Breast epithelium (tissue), 4 donors: ENCODE measurements at places on chromosomes 3 and 15. TPM values are rescaled to one million over a fixed set of nuclear protein-coding genes. Genes with fewer than 3 reads are reported as not detected.

- no peak overlapping the region for H3K4me3 ChIP-seq
- no peaks in the 10 kb centered on the region for H3K27me3 ChIP-seq
- H3K36me3 ChIP-seq: no peaks in the 10 kb centered on the region
- DNase-seq: no peak
- H3K27ac ChIP-seq: no peak overlapping the region
- peaks cover 10% of the 10 kb centered on the region for H3K4me1 ChIP-seq
Observed at GRCh38 chr3:126930936-126931600, 51.8 kb upstream of the PLXNA1 start.

DNA sequence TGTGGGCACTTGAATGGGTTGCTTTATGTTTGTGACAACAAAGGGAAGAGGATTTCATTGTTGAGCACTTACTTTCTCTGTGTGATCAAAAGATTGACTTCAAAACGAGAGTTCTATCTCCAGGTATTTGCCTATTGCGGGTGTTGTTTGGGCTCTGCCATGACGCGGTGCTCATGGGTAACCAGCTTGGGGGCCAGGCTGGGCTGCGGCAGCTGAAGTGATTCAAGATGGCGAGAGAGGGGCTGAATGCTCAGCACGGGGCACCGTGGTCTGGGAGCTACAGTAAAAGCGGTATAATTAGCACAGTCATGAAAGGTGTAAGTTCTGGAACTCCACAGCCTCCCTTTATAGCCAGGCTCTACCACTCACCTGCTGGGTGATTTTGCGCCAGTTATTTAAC lies 31.0 kb upstream of the ADCY5 start:
- H3K4me1 ChIP-seq: no peaks in the 10 kb centered on the region
- no peaks in the 10 kb centered on the region for H3K27me3 ChIP-seq
- no peak for DNase-seq
- H3K4me3 ChIP-seq: no peak overlapping the region

- H3K4me3 ChIP-seq: no peak overlapping the region
Observed at GRCh38 chr3:186143250-186143649, 34.4 kb upstream of the ETV5 start.

- H3K36me3 ChIP-seq: no peaks in the 10 kb centered on the region
- no peak overlapping the region for H3K27ac ChIP-seq
- no peaks in the 10 kb centered on the region for H3K27me3 ChIP-seq
Observed at GRCh38 chr15:90701880-90702630, 15.1 kb upstream of the BLM start.

DNA sequence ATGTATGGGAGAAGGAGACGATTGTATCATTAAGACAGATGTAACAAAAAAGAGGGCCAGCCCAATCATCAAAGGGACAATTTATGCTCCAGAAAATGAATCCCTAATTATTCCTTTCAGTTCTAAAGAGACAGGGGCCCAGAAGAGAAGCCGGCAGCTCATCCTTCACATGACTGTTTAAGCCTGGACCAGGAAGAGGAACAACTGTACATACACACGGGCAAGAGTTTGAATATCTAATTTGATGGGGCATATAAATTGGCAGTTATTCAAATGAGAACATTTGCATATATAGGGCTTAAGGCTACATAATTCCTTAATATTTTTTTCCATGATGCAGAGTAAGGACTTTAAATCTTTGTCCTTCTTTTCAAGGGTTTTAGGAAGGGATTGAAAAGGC lies 232.3 kb downstream of the TLE3 start:
- no peak for DNase-seq
- no peak overlapping the region for H3K27ac ChIP-seq
- no peaks in the 10 kb centered on the region for H3K4me1 ChIP-seq
- no peaks in the 10 kb centered on the region for H3K27me3 ChIP-seq
- H3K4me3 ChIP-seq: no peak overlapping the region
- no peaks in the 10 kb centered on the region for H3K36me3 ChIP-seq

DNA sequence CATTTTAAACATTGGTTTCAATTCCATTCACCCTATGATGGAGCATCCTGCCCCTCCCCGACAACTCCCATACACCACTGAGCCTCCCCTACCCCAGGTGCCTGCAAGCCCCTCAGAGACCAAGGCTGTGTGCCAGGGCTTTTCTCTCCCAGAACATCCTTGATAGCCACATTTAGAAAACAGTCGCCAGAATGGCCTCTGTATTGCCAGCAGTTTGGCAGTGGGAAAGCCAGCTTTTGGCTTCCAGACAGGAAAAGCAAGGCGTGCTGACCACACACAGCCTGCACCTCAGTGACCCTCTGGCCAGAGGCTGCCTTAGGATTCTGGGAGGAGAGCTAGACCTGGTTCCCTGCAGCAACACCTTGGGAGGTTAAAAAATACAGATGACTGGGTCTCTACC lies 18.2 kb upstream of the HRH1 start:
- H3K4me1 ChIP-seq: no peaks in the 10 kb centered on the region
- no peak for DNase-seq
- H3K27ac ChIP-seq: peak overlapping the region; percentile 57
- H3K27me3 ChIP-seq: no peaks in the 10 kb centered on the region

GRCh38 chr3:128337305-128337704 lies 129.4 kb downstream of the DNAJB8 start:
- peak overlapping the region; percentile 72 for H3K27ac ChIP-seq
- no peaks in the 10 kb centered on the region for H3K4me1 ChIP-seq
- H3K4me3 ChIP-seq: no peak overlapping the region
- no peaks in the 10 kb centered on the region for H3K27me3 ChIP-seq
- no peaks in the 10 kb centered on the region for H3K36me3 ChIP-seq

GRCh38 chr3:177110386-177110785 lies 86.9 kb downstream of the TBL1XR1 start:
- DNase-seq: no peak
- H3K4me1 ChIP-seq: no peaks in the 10 kb centered on the region
- H3K27ac ChIP-seq: no peak overlapping the region

- H3K4me1 ChIP-seq: no peaks in the 10 kb centered on the region
- H3K27ac ChIP-seq: no peak overlapping the region
- no peaks in the 10 kb centered on the region for H3K36me3 ChIP-seq
- DNase-seq: no peak
Observed at GRCh38 chr3:30586806-30587486, 19.5 kb upstream of the TGFBR2 start.

- H3K36me3 ChIP-seq: no peaks in the 10 kb centered on the region
- no peak overlapping the region for H3K27ac ChIP-seq
- no peaks in the 10 kb centered on the region for H3K27me3 ChIP-seq
- no peak overlapping the region for H3K4me3 ChIP-seq
Observed at GRCh38 chr3:182740710-182741109, 52.6 kb upstream of the ATP11B start.

- H3K4me1 ChIP-seq: no peaks in the 10 kb centered on the region
- no peak overlapping the region for H3K4me3 ChIP-seq
- H3K27me3 ChIP-seq: no peaks in the 10 kb centered on the region
- H3K27ac ChIP-seq: peak overlapping the region; percentile 86
Observed at GRCh38 chr15:99702895-99703602, 30.2 kb downstream of the LYSMD4 start.

DNA sequence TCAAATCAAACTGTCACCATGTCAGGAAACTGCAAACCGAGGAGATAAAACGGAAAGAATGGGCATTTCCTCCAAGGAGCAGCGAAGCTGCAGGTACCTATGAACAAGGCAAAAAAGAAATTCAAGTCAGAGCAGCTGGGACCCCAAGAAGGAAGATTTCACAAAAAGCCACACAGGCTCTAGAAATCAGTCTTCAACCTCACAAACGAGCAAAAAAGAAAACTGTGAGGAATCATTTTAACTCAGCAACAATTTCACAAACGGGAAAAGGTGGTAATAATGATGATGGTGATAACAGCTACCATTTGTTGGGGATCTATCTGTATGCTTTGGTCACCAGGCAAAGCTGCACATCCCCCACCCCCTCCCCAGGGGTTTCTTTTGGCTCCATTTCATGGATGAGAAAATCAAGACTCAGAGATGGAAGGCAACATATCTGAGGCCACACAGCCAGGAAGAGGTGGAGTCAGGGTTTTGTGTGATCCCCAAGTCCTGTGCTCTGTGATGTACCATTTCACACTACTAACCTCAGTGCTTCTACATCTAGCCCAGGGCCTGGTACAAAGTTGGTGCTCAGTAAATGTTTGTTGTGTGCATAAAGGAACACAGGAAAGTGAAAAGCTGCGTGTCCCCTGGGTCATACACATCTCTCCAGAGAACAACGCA lies 109.9 kb downstream of the IQSEC1 start:
- no peak for DNase-seq
- H3K27me3 ChIP-seq: no peaks in the 10 kb centered on the region
- H3K27ac ChIP-seq: no peak overlapping the region
- no peaks in the 10 kb centered on the region for H3K4me1 ChIP-seq
- no peak overlapping the region for H3K4me3 ChIP-seq

DNA sequence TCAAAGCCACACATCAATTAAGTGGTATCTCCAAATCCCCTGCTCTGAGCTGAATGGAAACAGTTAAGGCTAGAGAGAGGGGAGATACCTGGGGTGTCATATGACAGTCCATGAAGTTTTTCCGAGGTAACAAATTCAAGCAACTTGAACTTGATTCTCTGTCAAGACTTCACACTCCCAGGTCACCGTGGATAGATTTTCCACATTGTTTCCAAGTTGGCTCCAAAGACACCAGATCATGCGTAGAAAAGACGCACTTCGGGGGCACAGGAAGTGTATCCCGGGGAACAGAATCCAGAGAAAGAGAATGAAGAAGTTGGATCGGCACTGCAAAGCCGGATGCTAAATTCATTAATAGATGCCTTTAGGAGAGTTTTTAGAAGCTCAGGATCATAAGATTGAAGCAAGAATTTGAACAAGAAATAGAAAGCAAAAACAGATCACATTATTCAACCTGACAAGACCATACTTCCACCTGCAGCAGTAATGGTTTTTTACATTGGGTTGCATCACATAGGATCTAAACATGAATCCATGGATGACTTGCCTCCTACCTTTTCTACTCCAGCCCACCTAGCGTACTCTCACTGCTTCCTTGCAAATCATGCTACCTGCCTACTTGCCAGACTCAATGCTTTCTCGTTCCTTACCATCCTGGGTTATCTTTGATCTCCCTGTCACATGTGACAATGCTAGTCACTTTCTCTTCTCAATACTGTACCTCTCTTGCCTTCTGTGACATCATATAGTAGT lies 253.0 kb upstream of the ADAMTS9 start:
- no peak overlapping the region for H3K4me3 ChIP-seq
- DNase-seq: no peak
- H3K27me3 ChIP-seq: no peaks in the 10 kb centered on the region
- no peaks in the 10 kb centered on the region for H3K4me1 ChIP-seq
- no peak overlapping the region for H3K27ac ChIP-seq
- H3K36me3 ChIP-seq: no peaks in the 10 kb centered on the region

- no peaks in the 10 kb centered on the region for H3K4me1 ChIP-seq
- no peak overlapping the region for H3K27ac ChIP-seq
- no peaks in the 10 kb centered on the region for H3K36me3 ChIP-seq
- H3K4me3 ChIP-seq: no peak overlapping the region
Observed at GRCh38 chr3:38980938-38981337, 70.8 kb downstream of the SCN11A start.

Gene UROC1
- total RNA-seq: not detected

Gene EIF5A2
- total RNA-seq: 5.2 TPM

Gene OXTR
- 0.32 TPM for total RNA-seq

Gene NDUFB5
- 62.6 TPM for total RNA-seq

Gene TGFBR2
- total RNA-seq: 205 TPM

Gene ZNF501
- total RNA-seq: 4.9 TPM

Gene SKOR1
- 1.1 TPM for total RNA-seq

Gene RAMAC
- total RNA-seq: 22.6 TPM

Gene GOLGA6L7
- not detected for total RNA-seq

Gene HIGD2B
- total RNA-seq: not detected

Gene DENND4A
- total RNA-seq: 59.0 TPM

Gene CLDN18
- not detected for total RNA-seq

Gene GOLGA8N
- total RNA-seq: 13.9 TPM

Gene SLC9C1
- total RNA-seq: not detected

Gene CTXN2
- not detected for total RNA-seq
